LNCaP clone FGC (cell line): ENCODE measurements at places on chromosomes 6 and 20.

DNA sequence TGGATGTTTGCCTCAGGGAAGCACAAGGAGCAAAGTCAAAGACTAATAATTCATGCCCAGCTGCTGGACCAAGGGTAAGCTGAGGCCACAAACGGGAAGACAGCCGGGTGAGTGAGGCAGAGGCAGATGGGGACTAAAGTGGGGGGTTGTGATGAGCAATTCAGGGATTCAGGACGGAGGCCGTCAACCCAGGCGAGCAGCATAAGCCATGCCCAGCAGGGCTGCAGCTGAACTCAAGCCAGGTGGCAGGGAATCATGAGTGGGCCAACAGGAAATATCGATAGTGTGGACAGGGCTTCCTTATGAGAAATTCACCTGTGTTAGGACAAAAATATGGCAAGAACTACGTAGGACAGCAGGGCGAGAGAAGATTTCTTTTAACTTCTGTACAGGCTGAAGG, 246.8 kb downstream of the CDC5L start:
- DNase-seq = no peak

GRCh38 chr6:90893400-90893799, 306.5 kb upstream of the MAP3K7 start:
- no peak for DNase-seq

DNA sequence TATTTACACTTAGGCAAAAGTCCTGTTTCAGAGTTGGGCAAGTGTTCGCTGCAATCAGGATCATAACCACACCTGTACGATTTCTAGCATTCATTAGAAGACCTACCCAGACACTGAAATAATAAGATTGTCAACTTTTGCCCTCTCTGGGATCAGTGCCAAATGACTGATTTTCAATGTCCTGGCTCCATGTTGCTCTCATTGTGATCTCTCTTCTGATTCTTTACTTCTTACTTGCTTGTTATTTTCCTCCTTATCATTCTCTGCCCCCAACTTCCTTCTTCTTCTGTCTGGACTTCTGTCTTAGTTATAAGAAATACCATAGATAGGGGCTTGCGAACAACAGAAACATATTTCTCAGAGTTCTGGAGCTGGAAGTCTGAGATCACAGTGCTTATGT, 94.4 kb upstream of the BMP2 start:
- no peak for DNase-seq

DNA sequence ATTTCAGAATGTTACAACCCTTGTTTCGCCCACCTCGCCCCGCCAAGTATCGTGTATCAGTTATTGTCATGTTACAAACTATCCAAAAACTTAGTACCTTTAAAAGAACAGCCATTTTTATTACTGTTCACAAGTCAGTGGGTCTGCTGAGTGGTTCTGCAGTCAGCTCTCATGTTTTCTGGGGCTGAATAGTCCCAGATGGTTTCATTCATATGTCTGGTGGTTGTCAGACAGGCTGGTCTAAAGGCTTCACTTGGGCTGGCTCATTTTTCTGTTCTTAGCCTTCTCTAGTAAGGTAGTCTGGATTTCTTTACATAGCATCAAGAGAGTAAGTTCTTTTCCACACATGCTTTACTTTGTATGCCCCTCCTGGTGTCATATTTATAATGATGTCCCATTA, 8.6 kb downstream of the ZNF292 start:
- no peak for DNase-seq

- no peak for DNase-seq
Measured at GRCh38 chr6:160071805-160072690, 49.6 kb upstream of the SLC22A1 start.

- DNase-seq = no peak
Measured at GRCh38 chr6:7731294-7731693, 5.4 kb downstream of the BMP6 start.

- DNase-seq = no peak
Measured at GRCh38 chr20:8805737-8806442, 263.0 kb upstream of the PLCB4 start.

- peak; percentile 14 for DNase-seq
Measured at GRCh38 chr20:14717134-14717999, 380.0 kb upstream of the FLRT3 start.

- DNase-seq = no peak
Measured at GRCh38 chr6:166097914-166098522, 69.6 kb downstream of the TBXT start.

- DNase-seq = no peak
Measured at GRCh38 chr6:20426177-20427082, 24.8 kb downstream of the E2F3 start.

- no peak for DNase-seq
Measured at GRCh38 chr6:5172897-5173474, 87.8 kb downstream of the LYRM4 start.

GRCh38 chr6:70957284-70957617, 391 bp upstream of the B3GAT2 start:
- DNase-seq = no peak

GRCh38 chr6:45665859-45666258, 288.1 kb upstream of the SUPT3H start:
- no peak for DNase-seq

DNA sequence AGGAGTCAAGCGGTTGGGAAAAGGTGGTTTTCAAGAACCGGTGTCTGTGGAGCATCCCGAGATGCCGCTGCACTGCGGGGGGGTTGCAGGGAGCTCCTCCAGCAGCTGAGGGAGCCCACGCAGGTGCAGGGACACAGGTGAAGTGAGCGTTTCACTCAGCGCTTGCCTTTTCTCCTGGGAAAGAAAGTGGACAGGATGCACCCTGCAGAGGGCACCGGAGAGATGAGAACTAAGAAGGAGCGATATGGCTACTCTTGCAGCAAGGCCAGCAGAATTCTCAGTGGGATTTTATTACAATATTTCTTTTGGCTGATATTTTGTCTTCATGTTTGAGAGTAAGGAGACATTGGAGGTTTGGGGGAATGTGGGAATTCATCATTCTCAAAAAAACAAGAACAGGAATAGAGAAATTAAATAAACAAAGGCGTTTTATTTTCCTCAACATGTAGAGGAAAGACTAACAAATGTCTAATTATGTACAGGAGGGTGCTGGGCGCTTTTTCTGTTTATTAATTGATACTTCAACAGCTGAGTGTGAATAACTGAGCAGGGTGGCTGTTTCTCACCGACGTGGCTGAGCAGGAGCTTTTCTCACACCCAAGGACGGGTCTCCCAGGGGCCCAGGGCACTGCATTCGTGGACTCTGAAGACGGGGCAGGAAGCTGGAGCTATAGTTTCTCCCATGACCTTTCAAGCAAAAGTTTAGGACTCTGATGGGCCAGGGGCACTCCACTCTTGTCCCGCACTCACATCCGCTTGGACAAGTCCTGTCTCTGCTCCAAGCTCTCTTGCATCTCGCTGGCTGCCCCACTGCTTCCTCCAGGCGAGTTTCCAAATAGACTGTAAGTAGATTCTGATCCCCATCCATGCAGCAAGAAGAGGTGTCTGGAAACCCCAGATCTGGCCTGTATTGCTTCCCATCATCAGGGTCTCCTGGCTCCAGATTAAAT, 176.1 kb downstream of the SMOC2 start:
- DNase-seq = no peak

- no peak for DNase-seq
Measured at GRCh38 chr6:81906041-81906440, 153.6 kb upstream of the TENT5A start.

GRCh38 chr6:126721581-126722160, 381.8 kb downstream of the CENPW start:
- DNase-seq = no peak

DNA sequence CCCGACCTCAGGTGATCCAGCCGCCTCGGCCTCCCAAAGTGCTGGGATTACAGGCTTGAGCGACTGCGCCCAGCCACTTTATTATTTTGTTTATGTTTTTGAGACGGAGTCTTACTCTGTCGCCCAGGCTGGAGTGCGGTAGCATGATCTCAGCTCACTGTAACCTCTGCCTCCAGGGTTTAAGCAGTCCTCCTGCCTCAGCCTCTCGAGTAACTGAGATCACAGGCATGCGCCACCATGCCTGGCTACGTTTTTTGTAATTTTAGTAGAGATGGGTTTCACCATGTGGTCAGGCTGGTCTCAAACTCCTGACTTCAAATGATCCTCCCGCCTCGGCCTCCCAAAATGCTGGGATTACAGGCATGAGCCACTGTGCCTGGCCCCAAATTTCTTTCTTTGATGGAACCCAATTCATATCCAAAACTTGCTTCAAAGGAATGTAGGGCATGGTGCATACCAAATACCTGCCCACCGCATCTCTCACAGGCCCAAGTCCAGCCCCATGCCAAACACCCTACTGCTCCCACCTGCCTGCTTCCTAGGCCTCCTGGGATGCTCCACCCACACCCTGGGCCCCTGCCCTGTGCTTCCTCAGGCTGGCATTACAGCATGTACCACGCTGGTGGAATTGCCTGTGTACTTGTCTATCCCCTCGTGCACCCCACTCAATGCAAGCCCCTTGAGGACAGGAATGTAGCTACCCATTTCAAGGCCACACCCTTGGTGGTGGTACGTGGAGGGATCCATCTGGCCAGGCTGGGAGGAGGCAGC, 4.9 kb upstream of the HMGA1 start:
- DNase-seq = no peak

DNA sequence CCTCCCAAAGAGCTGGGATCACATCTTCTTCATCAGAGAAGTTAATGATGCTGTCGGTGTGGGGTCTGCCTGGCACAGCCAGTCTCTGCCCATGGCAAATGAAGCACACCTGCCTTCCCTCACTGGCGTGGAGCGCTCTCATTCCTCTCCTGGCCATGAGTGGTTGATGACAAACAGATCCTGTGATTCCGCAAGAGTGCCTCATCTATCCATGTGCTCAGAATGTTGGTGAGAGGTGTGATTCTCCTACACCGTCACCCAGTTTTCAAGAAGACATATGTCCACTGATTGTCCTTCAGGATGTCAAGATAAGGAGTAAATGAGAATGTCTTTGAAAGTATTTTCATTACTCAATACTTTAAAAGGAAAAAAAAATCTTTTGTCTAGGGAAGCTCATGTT, 97.5 kb upstream of the GGTLC1 start:
- DNase-seq = no peak

DNA sequence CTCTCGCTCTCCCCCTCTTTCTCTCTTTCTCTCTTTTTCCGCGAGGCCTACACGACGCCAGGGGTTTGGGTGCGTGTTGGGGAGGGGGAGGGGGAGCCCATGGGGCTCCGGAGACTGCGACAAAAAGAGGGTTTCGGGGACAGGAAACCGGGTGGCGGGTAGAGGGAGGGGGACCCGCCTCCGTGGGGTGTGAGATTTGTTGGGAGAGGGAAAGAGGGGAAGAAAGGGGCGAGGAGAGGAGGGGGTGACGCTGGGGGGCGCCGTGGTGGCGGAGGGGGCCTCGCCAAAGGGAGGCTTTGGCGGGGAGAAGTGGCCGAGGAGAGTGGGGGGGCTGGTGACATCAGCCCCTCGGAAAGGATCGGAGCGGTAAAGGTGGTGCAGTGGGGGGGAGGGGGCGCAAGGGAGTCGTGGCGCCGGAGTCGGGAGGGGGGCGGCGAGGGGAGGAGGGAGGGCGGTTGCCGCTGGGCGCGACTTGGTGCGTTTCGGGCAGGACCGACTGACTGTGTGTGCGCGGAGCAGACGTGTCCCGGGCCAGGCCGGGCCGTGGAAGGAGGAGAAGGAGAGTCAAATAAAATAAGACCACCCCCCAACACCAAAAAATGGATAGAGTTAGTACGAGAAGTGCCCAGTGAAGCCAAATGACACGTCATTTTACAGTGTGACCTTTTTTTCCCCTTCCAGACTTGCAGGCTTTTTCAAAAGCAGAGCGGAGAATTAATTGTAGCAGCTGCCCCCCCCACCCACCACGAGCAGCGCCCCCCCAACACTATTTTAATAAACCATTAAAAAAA, 39.8 kb downstream of the GNAS start:
- DNase-seq = no peak

DNA sequence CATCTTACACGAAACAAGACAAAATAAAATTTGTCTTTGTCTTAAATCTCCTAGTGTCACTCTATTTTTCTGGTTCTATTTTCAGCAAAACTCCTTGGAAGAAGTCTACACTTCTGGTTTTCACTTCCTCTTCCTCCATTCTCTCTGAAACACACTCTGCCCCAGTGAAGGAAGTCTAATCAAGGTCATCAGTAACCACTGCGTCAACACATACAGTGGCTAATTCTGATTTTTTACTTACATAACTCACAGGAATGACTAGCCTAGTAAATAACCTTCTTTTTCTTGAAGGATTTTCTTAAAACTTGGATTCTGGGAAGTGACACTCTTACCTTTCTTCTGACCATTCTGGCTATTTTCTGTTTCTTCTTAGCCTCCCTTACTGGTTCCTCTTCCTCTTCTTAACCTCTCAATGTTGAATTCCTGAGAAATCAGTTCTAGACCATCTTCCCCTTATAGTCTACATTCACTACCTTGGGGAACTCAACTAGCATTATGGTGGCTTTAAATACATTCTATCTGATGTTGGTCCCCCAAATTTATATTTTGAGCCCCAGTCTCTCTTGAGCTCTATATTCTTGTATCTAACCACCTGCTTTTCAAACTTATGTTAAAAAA, 37.5 kb downstream of the AIG1 start:
- no peak for DNase-seq

- no peak for DNase-seq
Measured at GRCh38 chr20:17935186-17935585, 33.4 kb downstream of the SNX5 start.

DNA sequence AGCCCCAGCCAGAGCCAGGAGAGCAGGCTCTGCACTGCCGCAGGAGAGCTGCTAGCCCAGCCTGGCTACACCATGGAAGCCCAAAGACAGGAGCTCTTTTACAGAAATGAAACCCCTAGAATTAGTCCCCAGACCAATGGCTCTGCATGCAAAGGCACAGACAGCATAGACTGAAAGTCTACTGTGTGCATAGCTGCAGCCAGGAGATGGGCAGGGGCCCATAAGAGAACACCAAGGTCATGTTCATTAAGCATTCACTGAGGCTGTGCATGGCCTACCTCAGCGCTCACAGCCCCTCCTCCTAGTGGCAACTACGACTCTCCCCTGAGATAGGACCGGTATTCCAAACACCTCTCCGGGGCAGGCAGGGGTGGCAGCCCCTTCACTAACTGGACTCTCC, 34.9 kb downstream of the SNX5 start:
- DNase-seq = no peak

DNA sequence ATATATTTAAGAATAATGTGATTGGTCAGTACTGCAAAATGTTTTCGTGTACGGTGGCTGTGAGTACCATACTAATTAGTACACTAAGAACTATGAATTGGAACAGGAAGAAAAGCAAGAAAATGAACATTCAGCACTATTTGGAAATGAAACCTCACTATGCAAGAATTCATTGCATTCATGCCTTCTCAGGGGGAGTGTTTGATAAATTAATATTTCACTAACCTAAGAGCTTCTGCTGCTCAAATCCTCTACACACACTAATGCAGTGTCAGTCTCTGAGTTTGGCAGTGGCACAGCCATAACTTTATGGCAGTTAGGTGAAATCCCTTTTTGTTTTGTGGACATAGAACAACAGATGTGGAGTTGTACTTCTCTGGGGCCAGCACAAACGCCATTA, 60.1 kb downstream of the SLC16A10 start:
- DNase-seq = no peak
